Melanocyte of skin (primary cell): ENCODE measurements at places on chromosomes 5 and 9. TPM values are rescaled to one million over a fixed set of nuclear protein-coding genes. Genes with fewer than 3 reads are reported as not detected.

CYFIP2 gene
- 11.7 and 14.3 TPM in 2 replicates for total RNA-seq

LRRC70 gene
- total RNA-seq: 0.34 and 1.5 TPM in 2 replicates

ABO gene
- total RNA-seq: not detected in 2 replicates

SLC45A2 gene
- 114 and 341 TPM in 2 replicates for total RNA-seq

FOXI1 gene
- total RNA-seq: not detected in 2 replicates

NR5A1 gene
- not detected in 2 replicates for total RNA-seq

NPR3 gene
- total RNA-seq: under 0.01 and 0.31 TPM in 2 replicates

FAM221B gene
- total RNA-seq: not detected in 2 replicates

CYLC2 gene
- not detected in 2 replicates for total RNA-seq

PCDHA5 gene
- under 0.01 TPM in 2 replicates for total RNA-seq

TSLP gene
- not detected in 2 replicates for total RNA-seq

EMB gene
- total RNA-seq: 6.7 and 15.0 TPM in 2 replicates

TMEM232 gene
- total RNA-seq: 1.7 and 3.3 TPM in 2 replicates

ZBTB43 gene
- total RNA-seq: 12.7 and 13.4 TPM in 2 replicates
